Myocyte (in vitro differentiated cells): ENCODE measurements at places on chromosomes 5 and 9.

GRCh38 chr5:104344809-104345208 is 782.2 kb upstream of the NUDT12 start:
- DNase-seq = peak; percentile 61

DNA sequence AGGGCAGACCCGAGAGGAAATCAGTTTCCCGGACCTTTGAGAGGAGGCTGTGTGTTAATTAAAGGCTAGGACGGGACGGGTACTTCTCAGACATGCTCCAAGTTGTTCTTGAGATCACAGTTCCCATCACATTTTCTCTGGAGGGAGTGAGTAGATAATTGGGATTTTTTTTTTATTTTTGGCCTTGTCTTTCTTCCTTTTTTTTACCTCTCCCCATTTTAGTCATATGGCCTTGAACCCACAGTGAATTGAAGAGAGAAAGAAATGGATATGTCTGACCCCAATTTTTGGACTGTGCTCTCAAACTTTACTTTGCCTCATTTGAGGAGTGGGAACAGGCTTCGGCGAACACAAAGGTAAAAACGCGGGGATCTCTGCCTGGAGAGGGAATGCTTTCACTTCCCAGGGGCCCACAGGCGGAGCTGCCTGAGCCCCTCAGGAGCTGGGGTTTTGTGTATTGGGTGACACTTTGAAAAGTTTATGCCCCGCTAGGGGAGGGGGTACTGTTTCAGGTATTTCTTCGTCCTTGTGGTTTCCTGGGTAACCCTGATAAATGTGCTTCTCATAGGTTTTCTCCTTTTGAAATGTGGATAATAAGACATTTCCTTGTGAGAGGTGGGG is 191.8 kb downstream of the CD180 start:
- DNase-seq = no peak

DNA sequence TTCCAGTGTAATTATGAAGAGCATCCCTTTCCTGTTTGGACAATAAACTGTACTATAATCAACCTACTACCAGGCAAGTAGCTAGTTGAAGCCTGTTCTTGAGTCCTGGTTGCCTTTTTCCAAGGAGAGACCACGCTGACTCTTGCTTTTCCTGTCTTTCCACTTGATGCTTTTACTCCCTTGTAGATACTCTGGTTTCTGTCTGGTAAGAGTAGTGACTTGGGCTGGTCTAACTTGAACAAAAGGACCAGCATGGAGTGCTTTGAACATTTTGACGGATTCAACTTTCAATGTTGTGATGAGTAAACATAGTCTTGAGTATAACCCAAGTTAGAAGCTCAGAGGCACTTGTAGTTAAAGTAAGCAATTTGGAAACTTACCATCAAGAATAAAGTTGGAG is 464.3 kb downstream of the GADD45G start:
- DNase-seq = no peak

- DNase-seq = no peak
Observed at GRCh38 chr9:106738109-106738508, 124.9 kb upstream of the ZNF462 start.

DNA sequence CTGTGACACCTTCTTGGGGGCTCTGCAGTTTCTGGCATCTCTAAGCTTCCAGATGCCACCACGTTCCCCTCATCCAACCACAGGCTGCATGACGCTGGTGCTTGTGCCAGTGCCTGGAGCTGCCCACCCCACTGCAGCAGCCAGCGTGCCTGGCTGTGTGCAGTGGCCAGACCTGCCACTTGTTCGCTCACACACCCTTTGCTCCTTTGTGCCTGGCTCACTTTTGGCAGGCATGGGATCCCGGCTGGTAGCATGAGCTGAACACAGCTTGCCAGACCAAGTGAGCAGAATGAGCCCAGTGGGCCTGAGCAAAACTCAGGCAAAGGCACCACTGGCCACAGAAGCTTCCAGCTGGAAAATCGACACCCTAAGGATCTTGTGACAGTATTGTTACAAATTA is 562.9 kb upstream of the ACO1 start:
- no peak for DNase-seq

DNA sequence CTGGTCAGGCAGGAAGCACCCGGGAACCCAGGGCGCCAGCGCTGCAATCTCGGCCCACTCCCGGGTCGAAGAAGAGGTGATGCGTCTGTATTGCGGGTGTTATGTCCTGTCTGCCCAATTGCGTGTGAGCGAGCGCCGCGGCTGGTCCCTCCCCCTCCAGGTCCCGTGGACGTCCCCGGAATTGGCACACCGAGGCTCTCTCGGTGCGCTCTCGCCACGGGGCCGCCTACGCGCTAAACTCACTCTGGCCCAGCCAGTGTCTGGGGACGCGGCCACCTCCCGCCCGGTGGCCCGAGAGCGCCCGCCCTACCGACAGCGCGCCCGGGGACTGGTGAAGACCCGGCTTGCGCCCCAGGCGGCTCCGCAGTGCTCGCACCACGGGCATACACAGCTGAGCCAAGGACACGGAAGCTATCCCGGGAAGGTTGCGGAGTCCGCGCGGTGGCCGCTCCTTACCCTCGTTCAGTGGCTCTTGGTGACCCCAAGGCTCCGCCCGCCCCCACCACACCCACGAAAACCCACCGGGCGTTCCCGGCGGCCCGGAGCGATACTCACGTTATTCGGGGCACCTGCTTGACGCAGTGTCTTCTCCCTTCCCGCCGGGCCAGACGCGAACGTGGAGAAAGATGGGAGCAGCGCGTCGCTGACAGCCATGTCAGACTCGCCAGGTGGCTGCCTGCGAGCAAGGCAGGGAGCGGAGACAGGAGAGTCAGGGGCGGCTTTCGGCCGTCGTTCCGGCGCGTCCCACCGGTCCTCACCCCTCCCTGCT is 1.0 kb downstream of the KLF4 start:
- DNase-seq = peak; percentile 42

DNA sequence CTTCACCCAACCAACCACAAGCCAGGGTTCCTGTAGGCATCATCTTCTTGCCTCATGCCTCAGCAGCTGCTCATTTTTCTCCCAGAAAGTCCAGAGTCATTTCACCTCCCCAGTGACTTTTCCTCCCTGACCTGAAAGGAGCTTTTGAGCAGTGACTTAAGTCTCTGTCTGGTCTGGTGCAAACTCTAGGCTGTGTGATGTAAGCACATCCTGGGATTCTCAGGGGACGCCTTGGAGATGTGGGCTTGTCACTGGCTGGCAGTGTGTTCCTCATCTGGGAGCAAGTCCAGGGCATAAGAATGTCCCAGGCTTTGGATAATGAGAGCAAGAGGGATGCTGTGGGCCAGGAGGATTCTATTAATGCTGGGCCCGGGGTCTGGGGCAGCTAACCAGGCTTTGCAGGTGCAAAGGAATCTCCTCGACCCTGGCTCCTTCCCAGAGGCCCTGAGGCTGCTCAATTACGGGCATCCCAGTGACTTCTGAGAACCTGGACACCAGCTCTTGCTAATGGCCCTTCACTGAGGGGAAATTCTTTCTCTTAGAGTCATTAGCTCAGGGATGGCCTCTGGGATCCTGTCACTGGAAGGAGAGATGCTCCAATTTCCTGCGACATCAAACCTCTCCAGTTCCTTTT is 211.0 kb upstream of the PANK3 start:
- DNase-seq = no peak

DNA sequence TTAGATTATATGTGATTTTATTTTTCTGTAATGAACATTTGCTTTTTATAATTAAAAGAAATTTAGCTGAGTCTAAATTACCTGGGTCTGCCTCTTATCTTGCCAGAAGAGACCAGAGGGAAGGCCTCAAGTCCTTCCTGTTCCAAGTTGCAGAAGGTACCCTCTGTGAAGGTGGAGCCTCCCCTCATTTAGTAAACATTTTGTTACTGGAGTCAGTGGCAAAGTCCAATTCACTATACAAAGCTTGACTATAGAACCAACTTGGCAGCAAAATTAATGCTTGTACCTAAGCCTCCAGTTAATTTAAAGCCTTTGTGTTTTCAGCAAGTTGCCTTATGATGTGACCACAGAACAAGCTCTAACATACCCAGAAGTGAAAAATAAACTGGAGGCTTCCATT is 42.8 kb upstream of the F2R start:
- DNase-seq = no peak

- no peak for DNase-seq
Observed at GRCh38 chr9:138100711-138101350, 223.2 kb downstream of the CACNA1B start.

DNA sequence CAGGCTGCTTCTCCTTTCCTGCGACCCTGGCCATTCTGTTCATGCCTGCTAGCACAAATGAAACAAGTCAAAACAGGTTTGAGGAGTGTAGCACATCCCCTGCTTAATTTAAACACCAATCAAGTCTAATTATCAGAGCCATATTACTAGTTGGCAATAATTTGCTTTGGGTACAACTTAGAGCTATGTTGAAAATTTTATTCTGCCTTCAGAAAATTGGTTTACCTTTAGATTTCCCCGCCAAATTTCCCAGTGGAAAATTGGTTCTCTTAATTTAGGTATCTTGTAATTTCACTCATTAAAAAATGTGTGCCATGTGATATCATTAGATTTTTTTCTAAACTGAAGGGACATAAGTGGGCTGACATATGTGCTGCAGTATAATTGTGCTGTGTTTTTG is 265.8 kb downstream of the MAST4 start:
- no peak for DNase-seq

DNA sequence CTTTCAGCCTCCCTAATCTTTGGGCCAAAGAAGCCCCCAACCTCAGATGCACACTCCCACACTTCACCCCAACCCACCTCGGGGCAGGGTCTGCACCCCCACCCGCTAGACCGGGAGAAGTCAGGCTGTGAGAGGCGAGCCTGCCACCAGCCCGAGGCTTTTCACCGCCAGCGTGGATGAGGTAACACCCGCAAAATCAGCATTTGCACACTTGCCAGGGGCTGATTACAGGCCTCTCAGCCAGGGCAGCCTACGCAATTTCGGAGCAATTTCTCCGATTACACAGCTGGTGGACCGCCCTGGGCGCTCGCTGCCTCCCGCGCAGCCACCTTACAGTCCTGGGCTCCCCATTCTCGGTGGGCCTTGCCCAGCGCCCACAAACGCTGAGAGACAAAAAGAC is 68.5 kb downstream of the FOXD1 start:
- DNase-seq = no peak

GRCh38 chr9:112842555-112842954 is 48.1 kb downstream of the SLC46A2 start:
- DNase-seq = no peak

DNA sequence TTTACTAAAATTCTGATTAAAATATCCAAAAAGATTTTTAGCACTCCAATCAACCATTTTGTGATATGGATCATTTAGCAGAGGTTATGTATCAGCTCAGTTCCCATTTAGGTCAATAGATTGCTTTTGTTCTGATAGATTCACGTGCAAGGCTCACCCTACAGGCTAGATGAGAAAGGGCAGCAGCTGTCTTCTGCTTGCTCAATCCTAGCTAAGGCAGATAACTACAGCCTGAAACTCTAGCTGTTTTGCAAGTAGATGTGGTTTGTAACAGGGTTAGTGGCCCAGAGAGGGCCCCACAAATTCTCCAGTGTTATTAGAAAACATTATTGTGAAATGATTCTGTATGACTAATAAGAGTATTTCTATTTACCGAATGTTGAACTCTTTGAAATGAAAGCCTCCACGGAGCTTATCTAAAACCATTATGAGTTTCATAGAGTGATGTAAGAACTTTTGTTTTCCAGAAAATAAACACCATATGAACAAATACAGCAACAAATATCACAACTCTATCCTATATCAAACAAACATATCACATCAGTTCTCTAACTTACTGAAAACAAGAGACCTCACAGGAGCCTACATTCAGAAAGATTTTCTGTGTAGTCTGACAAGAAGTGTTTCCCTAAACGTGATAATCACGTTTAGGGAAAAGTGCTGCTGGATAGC is 841.9 kb upstream of the ACO1 start:
- DNase-seq = peak; percentile 86

- DNase-seq = no peak
Observed at GRCh38 chr9:32665101-32665500, 29.6 kb upstream of the TAF1L start.
